ENCODE measurements at places on chromosomes 2 and 18.

GRCh38 chr2:100008956-100009355 lies 133.4 kb downstream of the AFF3 start:
- no peak for DNase-seq

DNA sequence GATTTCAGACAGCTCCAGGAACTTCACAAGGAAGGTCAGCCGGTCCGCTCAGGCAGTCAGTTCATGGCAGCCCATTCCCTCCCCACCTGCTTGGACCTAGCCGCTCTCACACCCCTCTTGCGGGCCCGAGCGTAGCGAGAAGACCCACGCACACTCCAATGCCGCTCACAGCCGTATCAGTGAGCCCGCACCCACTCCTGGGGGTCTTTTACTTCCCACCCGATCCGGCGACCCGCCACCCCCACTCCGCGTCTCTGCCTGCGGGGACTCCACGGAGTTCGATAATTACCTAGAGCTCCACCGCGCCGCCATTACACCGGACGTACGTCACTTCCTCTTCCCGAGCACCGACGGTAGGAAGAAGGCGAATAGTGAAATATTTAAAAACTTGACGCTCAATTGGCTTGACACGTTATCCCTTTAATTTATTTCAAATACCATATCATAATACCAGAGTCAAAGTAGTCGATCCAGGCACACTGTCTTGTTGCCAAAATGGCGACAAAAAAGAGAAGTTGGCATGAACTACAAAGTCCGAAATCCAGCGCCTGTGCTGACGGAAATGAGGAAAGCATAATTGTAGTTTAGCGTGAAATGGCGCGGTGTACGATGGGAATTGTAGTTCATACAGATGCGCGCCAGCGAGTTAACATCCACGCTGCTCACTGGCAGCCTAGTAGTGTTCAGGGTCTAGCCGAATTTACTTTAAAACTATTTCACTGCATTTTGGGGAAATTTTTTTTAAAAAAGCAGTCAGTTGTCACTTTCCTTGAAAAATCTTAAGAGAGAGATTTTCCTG lies at the start of gene CWC22:
Gene CWC22, minus strand, starts transcription at position 517 of the 799 bp plus-strand sequence. CDS start 13,956 bp downstream, outside the sequence.
- DNase-seq, result peak; percentile 90

DNA sequence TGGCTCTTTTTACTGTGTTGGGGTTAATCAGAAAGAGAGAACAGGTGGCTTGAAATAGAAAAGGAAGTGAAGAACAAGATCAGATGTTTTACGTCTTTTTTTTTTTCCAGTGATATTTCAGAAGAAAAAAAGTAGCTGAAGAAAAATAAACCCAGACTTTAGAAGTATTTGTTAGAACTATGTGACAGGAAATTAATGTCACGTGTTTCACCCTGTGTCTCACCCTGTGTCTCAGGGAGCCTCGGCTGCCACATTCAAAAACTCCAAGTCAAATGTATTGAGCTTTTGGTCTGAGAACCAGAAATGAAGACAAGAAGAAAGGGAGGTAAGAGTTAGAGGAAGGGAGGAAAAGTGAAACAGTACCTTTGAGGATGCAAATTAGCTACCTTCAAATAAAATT lies 38.0 kb downstream of the AKAIN1 start:
- peak; percentile 41 for DNase-seq

DNA sequence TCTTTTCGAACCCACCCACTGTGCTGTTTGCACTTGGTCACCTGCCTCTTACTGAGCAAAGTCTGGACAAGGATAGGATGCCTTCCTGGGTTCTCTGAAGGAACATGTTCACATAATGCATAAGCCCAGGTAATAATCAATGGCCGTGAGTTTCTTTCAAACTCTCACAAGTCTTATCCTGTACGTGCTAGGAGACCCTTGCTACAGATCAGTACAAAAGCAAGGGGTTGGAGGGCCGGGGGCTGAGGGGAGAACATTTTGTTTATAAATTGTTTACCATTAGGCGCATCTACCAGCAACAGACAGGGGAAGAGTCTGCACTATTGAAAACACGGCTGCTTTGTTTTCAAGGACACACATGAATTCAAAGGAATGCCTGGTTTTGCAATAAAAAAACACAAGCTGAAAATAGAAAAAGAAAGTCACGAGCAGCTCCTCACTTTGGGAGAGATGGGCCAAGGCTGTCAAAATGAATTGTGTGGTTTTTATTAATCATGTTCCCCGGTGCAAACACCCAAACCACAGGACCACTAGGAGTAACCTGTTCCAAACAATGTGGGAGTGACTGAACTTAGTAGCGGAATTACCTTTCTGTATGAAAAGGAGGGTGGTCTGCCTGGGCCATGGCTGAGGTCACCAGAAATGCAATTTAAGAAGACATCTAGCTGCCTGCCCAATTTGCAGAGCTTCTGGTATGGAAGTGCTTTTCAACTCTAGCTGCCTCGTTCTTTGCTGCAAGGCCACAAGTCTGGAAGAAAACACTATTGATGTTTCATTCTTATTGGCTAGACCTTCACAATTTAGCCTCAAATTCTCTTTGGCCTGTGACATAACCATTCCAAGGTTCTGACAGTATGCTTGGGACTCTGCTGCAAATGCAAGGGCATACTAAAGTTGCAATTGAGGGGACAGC lies 73.5 kb downstream of the CCBE1 start:
- DNase-seq, result no peak

GRCh38 chr18:22705328-22705727 lies 227.8 kb upstream of the RBBP8 start:
- DNase-seq, result no peak

Measured in CD4-positive, alpha-beta T cell treated with Interleukin-4 for 4 hours (primary cell).